NCI-H2107 (cell line): ENCODE measurements at places on chromosomes 13 and 19.

DNA sequence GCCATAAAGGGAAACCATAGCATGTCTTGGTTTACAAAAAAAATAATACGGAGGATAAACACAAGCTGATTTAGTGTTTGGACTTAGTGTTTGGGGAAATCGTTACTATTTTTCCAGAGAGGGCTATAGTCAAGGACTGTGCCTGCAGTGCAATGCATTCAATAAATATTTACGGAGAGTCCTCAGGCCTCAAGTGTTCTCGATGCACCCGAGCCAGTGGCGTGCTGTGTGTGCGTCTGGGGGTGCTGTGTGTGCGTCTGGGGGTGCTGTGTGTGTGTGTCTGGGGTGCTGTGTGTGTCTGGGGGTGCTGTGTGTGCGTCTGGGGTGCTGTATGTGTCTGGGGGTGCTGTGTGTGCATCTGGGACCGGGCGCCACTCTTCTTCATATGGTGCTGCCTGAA lies 71.7 kb upstream of the GTF3A start:
- DNase-seq: no peak

DNA sequence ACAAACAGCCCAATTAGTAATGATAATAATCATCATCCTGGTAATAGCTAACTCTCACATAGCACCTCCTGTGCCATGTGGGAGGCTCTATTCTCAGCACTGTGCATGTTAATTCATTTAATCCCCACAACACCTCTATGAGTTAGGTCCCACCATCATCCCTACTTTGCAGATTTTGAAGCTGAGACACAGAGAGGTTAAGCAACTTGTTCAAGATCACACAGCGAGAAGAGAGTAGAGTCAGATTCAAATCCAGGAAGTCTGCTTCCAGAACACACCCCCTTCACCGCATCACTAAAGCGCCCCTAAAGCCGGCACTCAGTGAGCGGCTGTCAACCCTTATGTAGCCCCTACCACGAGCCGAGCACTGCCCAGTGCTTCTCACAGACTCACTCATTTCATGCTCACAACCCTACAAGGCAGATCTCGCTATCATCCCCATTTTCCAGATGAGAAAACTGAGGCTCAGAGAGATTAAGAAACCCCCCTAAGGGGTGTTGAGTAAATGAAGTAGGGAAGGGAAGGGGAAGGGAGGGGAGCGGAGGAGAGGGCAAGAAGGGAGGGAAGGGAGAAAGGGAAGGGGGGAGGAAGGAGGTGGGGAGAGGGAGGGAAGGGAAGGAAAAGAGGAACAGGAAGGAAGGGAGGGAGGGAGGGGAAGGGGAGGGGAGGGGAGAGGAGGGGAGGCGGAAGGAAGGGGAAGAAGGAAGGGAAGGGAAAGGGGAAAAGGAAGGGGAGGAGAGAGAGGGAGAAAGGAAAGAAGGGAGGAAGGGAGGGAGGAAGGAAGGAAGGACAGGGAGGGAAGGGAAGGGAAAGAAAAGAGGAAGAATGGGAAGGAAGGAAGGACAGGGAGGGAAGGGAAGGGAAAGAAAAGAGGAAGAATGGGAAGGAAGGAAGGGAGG lies 16.4 kb downstream of the EMP3 start:
- DNase-seq: no peak

- no peak for DNase-seq
Observed at GRCh38 chr19:48881741-48882657, 9.8 kb downstream of the PPP1R15A start.

- DNase-seq: no peak
Observed at GRCh38 chr19:45677351-45678230, 9.6 kb downstream of the GIPR start.

GRCh38 chr19:46481223-46481848 lies 10.0 kb upstream of the PNMA8A start:
- DNase-seq: no peak

DNA sequence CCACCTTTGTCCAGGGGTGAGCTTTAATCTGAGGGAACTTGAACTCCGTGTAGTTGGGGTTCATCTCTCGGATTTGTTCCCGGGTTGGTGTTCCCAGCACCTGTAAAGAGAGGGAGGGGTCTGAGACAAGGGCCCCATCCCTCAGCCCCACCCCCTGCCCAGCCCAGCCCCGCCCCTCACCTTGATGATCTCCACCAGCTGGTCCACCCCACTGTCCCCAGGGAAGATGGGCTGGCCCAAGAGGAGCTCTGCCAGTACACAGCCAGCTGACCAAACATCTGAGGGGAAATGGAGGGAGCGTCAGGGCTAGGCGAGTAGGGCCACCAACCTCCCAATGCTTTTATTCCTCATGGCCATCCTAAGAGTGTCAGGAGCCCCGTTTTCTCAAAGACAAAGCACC lies 9.3 kb downstream of the GSK3A start:
- DNase-seq: no peak

DNA sequence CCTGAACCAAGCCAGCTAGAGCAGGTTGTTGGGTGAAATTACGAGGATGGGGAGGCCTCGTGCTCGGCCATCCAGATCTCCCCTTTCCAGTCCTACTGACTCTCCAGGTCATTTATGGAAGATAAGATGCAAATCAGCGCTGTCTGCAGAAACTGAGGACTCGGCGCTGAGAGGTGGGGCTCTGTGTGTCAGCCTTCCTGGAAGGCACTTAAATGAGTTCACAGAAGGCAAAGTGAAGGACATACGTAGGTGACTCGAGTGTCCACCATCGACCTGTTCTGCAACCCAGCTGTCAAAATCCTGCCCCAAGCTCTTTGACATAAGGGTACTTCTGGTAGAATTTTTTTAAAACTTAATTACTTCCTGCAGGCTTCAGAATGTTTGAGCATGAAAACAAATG lies 86.4 kb downstream of the RAB20 start:
- DNase-seq: no peak

- DNase-seq: peak; percentile 91
Observed at GRCh38 chr19:55216461-55217198, 7.3 kb upstream of the PTPRH start.

DNA sequence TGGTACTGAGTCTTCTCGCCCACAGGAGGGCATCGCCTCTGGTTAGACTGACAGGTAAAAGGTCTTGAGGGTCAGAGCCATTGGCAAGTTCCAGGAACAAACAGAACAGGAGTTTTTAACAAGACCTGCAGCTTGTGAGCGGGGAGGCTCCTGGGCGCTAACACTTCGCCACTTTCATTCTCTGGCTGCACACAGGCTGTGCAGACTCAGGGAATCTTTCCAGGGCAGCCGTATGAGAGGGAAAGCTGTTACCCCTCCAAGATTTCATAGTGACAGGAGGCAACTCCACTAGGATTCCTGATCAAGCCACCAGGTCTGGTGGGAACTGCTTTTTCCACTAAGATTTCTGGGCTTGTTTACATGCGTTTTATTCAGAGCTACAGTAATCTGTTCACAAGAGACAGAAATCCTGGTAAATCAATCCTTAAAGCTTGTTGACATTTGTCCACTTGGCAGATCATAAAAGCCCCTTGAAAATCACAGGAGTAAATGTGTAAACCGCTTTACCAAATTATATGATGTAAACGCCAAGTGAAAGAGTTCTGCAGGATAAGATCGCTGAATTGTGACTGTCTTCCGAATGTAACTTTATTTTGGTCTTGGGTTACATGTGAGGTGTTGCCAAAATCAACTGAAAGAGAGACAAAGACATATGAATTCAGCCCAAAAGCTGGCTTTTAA lies 190.6 kb downstream of the MZT1 start:
- DNase-seq: no peak

- no peak for DNase-seq
Observed at GRCh38 chr19:50205681-50206138, 2.3 kb downstream of the MYH14 start.
